ENCODE measurements at places on chromosomes 11 and 22.

DNA sequence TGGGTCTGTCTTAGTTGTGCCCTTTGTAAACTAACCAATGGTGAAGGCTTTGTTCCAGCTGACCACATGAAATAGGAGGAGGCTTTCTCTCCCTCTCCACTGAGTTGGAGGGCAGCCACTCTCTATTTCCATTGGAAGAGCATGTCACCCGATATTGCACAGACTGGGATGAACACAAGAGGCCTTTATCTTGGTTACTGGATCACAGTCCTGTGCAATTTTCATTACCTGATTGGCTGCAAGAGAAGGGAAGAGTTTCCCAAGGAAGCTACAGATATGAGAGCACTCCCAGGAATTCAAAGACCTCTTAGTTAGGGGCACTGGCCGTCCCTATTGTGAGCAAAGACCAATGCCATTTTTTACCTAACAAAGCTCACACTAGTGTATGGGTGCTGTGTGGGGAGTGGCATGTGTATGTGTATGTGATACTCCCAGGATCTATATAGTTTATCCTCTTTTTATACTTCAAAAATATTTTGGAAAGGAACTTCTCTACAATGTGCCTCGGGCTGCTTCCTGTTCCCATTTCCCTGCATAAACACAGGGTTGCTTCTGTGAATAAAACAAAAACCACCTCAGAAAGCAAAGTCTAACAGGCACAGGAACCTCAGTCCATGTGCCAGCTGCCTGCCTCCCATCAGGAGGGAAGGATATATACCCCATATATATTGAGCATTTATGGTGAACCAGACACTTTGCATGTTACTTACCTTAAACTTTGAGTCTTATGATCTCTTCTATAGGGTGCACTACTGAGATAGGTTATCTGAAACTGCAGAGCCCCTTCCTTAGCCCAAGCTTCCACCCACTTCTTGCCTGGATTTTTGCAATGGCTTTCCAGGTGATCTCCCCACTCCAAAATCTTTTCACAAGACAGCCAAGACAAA is 126.5 kb downstream of the RASSF10 start:
- no peak for DNase-seq

GRCh38 chr11:125332821-125333220 is 163.2 kb downstream of the FEZ1 start:
- no peak for DNase-seq

GRCh38 chr11:125376117-125376516 is 119.9 kb downstream of the FEZ1 start:
- DNase-seq = no peak

GRCh38 chr11:92623055-92623454 is 346.4 kb upstream of the MTNR1B start:
- no peak for DNase-seq

DNA sequence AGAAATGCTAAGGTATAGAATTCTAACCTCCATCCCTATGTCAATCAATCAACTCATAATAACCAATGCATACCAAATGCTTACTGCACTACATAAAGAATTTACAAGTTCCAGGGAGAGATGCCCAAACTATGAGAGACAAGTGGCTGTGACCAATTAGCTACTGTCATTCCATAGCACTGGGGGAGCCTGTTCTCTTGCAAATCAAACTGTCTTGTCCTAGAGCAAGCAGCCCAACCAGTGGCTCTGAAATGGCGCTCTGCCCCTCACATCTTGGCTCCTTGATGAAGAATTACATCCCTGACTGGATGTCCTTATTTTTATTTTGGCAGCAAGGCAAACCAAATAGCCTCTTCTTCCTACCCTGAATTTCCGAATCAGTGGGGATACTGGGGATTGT is 272.4 kb upstream of the SYN3 start:
- no peak for DNase-seq

DNA sequence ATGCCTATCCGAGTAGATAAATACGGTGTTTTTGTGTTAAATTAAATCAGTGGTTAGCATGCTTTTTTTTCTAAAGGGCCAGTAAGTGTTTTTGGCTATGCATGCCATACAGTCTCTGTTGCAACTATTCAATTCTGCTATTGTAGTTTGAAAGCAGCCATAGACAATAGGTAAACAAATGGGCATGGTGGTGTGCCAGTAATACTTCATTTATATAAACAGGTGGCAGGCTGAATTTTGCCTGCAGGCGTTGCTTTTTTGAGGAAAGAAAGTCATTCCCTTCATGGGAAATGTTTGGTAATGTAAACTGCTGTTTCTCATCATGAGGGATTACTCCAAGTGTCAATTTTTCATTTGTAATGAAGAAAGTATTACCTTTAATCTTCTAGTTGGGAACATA is 106.5 kb downstream of the TMEM135 start:
- DNase-seq = no peak

- no peak for DNase-seq
Measured at GRCh38 chr11:27557226-27557625, 50.7 kb upstream of the LIN7C start.

GRCh38 chr11:61869708-61870451 is 21.5 kb downstream of the FADS3 start:
- no peak for DNase-seq

DNA sequence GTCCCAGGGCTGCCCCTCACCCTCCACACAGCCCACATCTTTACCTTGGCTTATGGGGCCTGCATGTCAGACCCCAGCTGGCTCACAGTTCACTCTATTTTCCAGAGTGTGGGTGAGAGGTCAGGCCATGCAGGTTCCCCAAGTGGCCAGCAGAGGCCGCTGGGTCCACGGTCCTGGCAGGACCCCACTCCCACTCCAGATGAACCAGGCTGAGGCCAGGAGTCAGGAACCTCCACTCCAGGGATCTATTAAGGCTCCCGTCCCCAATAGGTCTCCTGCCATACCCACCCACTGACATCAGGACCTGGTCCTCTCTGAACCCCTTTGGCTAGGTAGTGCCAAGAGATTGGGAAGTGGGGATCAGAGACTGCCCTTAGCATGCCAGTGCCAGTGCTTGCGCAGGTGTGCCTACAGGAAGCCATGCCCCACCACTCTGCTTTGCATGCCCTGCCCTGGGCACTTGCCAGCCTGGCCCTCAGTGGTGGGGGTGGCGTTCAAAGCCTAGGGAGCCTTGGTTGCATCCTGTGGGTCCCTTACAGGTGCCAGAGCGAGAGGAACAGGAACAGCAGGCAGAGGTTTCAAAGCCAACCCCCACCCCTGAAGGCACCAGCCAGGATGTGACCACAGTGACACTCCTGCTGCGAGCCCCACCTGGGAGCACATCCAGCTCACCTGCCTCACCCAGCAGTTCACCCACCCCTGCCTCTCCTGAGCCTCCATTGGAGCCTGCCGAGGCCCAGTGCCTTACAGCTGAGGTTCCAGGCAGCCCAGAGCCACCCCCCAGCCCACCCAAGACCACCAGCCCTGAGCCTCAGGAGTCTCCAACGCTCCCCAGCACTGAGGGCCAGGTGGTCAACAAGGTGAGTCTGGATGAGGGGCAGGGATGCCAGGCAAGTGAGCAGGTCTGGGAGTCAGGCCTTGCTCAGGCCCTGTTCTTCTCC is 8.3 kb downstream of the SMTN start:
- no peak for DNase-seq

DNA sequence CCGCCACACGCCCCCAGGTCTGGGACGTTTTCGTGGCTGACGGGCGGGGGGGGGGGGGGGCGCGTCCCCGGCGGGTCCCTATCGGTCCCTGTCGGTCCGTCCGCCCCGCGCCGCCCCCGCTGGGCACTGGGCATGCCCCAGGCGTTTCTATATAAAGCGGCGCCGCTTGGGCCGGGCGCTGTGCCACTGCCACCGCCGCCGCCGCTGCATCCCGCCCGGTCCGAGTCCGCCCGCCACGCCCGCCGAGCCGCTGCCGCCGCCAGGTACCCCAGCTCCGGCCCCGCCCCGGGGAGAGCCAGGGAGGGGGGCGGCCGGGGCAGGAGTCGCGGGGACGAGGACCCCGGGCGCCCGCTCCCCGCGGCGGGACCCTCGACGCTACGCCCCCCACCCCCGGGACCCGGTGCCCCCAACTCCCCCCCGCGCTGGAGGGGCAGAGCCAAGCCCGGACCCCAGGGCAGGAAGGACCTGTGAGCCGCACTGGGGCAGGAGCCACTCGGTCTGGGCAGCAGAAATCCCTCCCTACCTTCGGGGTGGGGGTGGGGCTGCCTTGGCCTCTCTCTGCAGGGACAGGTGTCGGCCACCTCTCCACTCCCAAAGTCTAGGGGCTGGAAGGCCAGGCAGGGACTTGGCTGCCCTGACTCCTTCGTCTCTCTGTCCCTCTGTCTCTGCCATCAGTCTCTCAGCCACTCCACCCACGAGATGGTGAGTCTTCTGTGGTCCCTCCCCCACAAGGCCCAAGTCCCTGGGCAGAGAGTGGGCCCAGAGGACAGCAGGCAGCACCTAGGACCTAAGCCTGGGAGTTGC is at the start of gene CARNS1:
TSS of gene CARNS1 (plus strand) at position 178 of the 804 bp plus-strand sequence. CDS start at position 700, 522 bp downstream.
- DNase-seq = no peak

GRCh38 chr11:38721586-38722315 is 2123.7 kb upstream of the RAG2 start:
- DNase-seq = no peak

- no peak for DNase-seq
Measured at GRCh38 chr11:103844327-103845215, 191.9 kb upstream of the DDI1 start.

GRCh38 chr11:44580701-44581100 is 15.2 kb downstream of the CD82 start:
- DNase-seq = no peak

- no peak for DNase-seq
Measured at GRCh38 chr11:102883141-102883540, 8.4 kb upstream of the MMP12 start.

- DNase-seq = no peak
Measured at GRCh38 chr11:31397239-31397834, 27.7 kb downstream of the DNAJC24 start.

GRCh38 chr22:24813861-24814770 is 8.1 kb downstream of the SGSM1 start:
- no peak for DNase-seq

All from stimulated activated CD4-positive, alpha-beta T cell treated with anti-CD3 and anti-CD28 coated beads, Interleukin-12 subunit alpha, Interleukin-12 subunit beta, amount 100 ng/mL, for 24 hours (primary cell).